Vagina (tissue), 2 donors: ENCODE measurements at places on chromosomes 3 and 15. TPM values are rescaled to one million over a fixed set of nuclear protein-coding genes. Genes with fewer than 3 reads are reported as not detected.

DNA sequence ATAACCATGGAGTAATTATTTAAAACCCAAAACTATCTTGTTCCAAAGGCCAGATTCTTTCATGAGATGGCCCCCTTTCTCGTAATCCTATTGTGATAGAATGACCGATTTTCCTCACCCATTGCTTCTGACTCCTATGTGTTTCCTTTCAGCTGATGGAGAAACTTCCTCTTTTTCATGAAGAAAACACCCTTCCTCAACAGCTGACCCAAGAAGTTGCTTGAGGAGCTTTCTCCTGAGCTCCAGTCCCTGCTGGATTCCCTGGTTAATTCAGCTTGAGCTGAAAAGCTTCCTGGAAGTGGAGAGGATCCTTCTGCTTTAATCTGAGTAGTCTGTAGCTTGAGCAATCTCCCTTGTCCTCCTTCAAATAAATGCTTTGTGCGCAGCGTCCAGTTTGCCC lies 75.0 kb downstream of the BFSP2 start:
- peak; percentile 74 for DNase-seq

GRCh38 chr15:72368325-72368724 lies 7.5 kb downstream of the HEXA start:
- DNase-seq: no peak

DNA sequence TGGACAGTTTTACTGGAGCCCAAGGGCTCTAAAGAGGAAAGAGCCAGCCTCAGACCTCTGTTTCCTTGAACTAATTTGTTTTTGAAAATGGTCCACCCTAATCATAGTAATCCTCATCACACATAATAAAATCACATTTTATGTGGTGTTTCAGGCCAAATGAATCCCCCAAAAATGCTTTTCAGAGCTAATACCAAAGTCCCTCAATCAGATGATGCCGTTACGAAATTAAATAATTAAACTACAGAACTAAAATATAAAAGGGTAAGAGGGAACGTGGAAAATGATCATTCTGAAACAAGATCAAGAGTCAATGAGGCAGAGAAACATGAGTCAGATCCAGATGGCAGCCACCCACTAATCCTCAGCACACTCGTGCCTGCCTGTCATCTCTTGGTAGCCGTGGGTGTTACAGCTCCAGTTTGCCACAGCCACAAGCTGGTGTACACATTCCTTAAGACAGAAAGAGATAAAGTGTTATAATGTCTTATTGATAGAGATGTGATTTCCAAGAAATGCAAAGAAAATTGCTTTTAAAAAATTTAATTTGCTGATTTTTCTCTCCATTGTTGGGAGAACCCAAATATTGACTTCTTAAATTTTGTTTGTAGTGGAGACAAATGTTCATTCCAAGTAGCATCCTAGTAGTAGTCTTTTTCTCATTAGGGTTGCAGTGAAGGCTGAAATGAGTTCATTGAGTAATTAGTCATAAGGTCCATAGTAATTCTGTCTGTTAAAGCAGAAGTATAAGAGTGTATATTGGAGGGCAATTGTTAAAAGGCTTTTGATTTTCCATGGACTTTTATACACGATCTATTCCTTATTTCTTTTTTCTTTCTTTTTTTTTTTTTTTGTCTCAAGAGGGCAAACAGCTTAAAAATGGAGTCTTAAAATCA lies 104.2 kb downstream of the AGBL1 start:
- DNase-seq: no peak

DNA sequence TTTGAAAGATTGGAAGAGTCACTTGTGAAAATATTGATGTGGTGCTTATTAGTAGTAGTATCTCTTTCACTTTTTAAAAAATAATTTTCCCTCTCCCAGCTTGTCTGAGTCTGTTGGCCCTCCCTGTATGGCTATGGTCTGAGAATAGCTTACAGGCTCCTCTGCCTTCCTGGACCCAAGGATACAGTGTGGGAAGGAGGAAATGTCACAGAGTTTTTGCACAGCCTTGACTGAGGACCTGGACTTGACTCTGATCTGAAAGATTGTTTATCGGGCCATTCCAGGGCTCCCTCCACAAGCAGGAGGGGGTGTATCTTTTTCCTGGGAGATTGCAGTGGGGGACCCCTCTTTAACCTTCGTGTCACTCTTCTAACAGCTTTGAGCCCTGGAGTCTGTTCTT lies 59.7 kb downstream of the TLNRD1 start:
- DNase-seq: no peak

GALNT15 gene
- 225 TPM for total RNA-seq

GRCh38 chr3:5690904-5691532 lies 503.5 kb downstream of the EDEM1 start:
- no peak for DNase-seq
